ENCODE measurements at places on chromosomes 13 and 19.

- DNase-seq, result no peak
- 0 out of 2 replicates have a peak, but pooled peaks cover under 1% of the 10 kb centered on the region for H3K27me3 ChIP-seq
- peaks cover 12% of the 10 kb centered on the region for H3K36me3 ChIP-seq
- no peak overlapping the region for H3K27ac ChIP-seq
- H3K4me3 ChIP-seq, result no peak overlapping the region
Measured at GRCh38 chr19:868458-869244, 9.2 kb downstream of the CFD start.

DNA sequence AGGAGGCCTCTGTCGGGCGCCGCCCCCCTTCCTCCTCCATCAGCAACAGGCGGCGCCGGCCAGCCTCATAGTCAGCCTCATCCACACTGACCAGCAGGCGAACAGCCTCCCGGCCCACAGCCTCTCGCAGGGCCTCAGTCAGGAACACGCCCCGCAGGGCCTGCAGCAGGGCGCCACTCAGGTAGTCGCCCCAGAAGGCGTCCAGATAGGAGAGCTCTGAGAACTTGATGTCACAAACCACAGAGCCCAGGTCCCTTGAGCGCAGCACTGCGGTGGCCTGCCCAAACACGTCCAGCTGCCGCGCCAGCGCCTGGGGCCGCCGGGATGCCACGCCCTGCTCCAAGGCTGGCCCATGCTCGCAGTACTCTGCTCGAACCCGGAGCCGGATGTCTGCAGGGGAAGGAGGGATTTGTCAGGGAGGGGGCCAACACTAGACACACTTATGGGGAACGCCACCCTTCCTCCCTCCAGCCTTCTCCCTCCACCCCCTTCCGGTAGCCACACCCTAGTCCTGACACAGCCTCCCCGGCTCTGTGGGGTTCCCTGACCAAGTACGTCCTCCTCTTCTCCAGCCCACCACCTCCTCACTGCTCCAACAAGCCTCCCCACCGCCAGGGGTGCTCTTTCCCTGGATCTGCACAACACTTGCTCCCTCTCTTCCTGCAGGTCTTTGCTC, 17.9 kb downstream of the DEDD2 start:
- peaks cover 6% of the 10 kb centered on the region for H3K27me3 ChIP-seq
- H3K27ac ChIP-seq, result peak overlapping the region; percentile 0
- H3K4me1 ChIP-seq, result peaks cover 31% of the 10 kb centered on the region
- peak; percentile 54 for DNase-seq
- H3K36me3 ChIP-seq, result peaks cover 70% of the 10 kb centered on the region
- H3K4me3 ChIP-seq, result no peak overlapping the region

- DNase-seq, result peak; percentile 84
- no peak overlapping the region for H3K27ac ChIP-seq
- no peak overlapping the region for H3K4me3 ChIP-seq
- H3K27me3 ChIP-seq, result no peaks in the 10 kb centered on the region
Measured at GRCh38 chr19:19554074-19555023, 16.3 kb downstream of the CILP2 start.

DNA sequence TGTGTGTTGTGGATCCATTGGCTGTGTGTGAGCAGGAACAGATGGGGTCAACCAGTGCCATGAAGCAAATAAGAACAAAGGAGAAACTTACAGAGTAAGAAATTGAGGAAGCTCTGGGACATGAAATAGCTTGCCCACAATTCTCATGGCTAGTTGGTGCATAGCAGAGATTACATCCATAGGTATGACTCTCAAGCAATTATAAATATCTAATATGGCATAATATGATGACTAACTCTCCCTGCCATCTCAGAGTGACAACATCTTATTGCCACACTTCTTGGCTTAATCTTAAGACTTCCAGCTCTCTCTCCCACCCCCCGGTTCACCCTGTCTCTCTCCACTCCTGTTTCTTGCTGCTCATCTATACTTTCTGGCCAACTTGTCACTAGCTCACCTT, 53.3 kb downstream of the OXGR1 start:
- peaks cover 7% of the 10 kb centered on the region for H3K4me1 ChIP-seq
- H3K27ac ChIP-seq, result no peak overlapping the region
- H3K36me3 ChIP-seq, result no peaks in the 10 kb centered on the region
- no peaks in the 10 kb centered on the region for H3K27me3 ChIP-seq
- H3K4me3 ChIP-seq, result no peak overlapping the region

GRCh38 chr13:110539894-110540293, 21.6 kb downstream of the RAB20 start:
- H3K4me1 ChIP-seq, result peaks cover 8% of the 10 kb centered on the region
- no peak overlapping the region for H3K4me3 ChIP-seq
- H3K27ac ChIP-seq, result no peak overlapping the region
- DNase-seq, result no peak
- no peaks in the 10 kb centered on the region for H3K27me3 ChIP-seq

DNA sequence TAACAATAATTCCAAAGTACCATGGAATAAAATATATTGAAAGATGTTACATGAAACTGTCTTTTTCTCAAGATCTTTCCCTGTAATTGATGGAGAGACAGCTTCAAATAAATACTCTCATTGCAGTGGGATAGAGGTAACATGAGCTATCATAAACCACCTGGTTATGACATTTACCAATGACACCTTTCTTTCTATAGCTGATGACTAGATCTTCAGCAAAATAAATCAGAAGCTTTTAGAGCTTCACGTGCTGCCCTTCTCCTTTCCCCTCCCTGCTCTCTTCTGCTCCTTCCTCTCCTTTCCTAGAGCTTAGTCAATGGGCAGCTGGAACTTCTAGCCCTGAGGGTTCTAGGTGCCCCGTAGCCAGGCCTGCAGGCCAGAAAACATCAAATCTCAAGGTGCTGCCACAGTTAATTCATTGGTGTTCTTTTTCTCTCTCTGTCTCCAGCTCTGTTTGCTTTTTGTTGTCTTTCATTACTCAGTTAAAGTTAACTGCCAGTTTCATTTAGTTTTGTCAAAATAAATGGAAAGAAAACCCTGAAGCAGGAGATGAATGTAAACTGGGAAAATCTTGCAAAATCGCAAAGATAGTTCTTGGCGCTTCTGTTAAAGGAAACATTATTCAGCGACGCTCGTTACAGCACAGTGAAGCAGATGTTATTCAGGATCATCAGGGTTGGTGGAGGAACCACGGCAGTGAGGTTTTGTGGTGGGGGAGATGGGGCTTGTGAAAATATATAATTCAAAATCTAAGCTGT, 8.3 kb upstream of the METTL21C start:
- peaks cover 3% of the 10 kb centered on the region for H3K36me3 ChIP-seq
- no peaks in the 10 kb centered on the region for H3K27me3 ChIP-seq
- H3K4me1 ChIP-seq, result peaks cover 11% of the 10 kb centered on the region
- DNase-seq, result no peak

- H3K4me3 ChIP-seq, result no peak overlapping the region
- no peak for DNase-seq
- peaks cover 23% of the 10 kb centered on the region for H3K4me1 ChIP-seq
- H3K36me3 ChIP-seq, result 0 out of 2 replicates have a peak, but pooled peaks cover 2% of the 10 kb centered on the region
- H3K27ac ChIP-seq, result no peak overlapping the region
Measured at GRCh38 chr19:54024660-54025059, 33.2 kb downstream of the CACNG6 start.

GRCh38 chr13:105982219-105982930, 553.1 kb downstream of the EFNB2 start:
- H3K36me3 ChIP-seq, result peaks cover 8% of the 10 kb centered on the region
- H3K4me1 ChIP-seq, result peaks cover 11% of the 10 kb centered on the region
- peak; percentile 70 for DNase-seq

DNA sequence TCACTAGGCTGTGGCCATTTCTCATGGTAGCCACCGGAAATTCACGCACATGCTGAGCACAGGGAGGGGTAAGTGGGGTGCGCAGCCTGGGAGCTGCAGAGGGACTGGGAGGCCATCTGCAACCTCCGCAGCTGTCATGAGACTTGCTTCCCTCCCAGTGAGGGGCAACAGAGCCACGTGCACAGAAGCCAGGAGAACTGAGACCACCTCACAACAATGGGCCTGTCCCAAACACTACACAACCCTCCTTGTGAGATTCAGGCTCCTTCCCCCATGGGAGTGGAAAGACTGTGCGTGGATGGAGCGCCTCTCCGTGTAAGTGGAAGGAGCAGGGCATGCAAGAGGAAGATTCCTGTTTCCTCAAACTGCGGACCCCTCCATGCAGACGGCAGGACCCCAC, 8.8 kb downstream of the C3 start:
- H3K27me3 ChIP-seq, result peaks cover 40% of the 10 kb centered on the region
- peaks cover 13% of the 10 kb centered on the region for H3K4me1 ChIP-seq
- DNase-seq, result no peak
- H3K36me3 ChIP-seq, result no peaks in the 10 kb centered on the region
- H3K27ac ChIP-seq, result no peak overlapping the region

- H3K27me3 ChIP-seq, result peaks cover 80% of the 10 kb centered on the region
- peak overlapping the region; percentile 64 for H3K4me3 ChIP-seq
- H3K36me3 ChIP-seq, result no peaks in the 10 kb centered on the region
- H3K4me1 ChIP-seq, result peaks cover 17% of the 10 kb centered on the region
- peak; percentile 34 for DNase-seq
Measured at GRCh38 chr13:33017323-33017929, 1.2 kb downstream of the KL start.

- H3K4me3 ChIP-seq, result no peak overlapping the region
- H3K27ac ChIP-seq, result no peak overlapping the region
Measured at GRCh38 chr19:3008994-3009393, 20.1 kb downstream of the TLE2 start.

- H3K36me3 ChIP-seq, result peaks cover 79% of the 10 kb centered on the region
- H3K27me3 ChIP-seq, result no peaks in the 10 kb centered on the region
- no peak overlapping the region for H3K27ac ChIP-seq
- DNase-seq, result no peak
- no peaks in the 10 kb centered on the region for H3K4me1 ChIP-seq
- H3K4me3 ChIP-seq, result no peak overlapping the region
Measured at GRCh38 chr13:112855859-112856258, 113.2 kb upstream of the MCF2L start.

- no peaks in the 10 kb centered on the region for H3K27me3 ChIP-seq
- peak overlapping the region; percentile 97 for H3K27ac ChIP-seq
- no peak for DNase-seq
- H3K4me3 ChIP-seq, result peak overlapping the region; percentile 87
- H3K36me3 ChIP-seq, result peaks cover 9% of the 10 kb centered on the region
- H3K4me1 ChIP-seq, result peaks cover 12% of the 10 kb centered on the region
Measured at GRCh38 chr13:32314271-32315237, 609 bp downstream of the ZAR1L start.

- no peak overlapping the region for H3K4me3 ChIP-seq
- no peak for DNase-seq
- H3K27me3 ChIP-seq, result no peaks in the 10 kb centered on the region
- no peaks in the 10 kb centered on the region for H3K36me3 ChIP-seq
- peaks cover 7% of the 10 kb centered on the region for H3K4me1 ChIP-seq
Measured at GRCh38 chr13:77810878-77811277, 107.8 kb downstream of the EDNRB start.

- no peaks in the 10 kb centered on the region for H3K27me3 ChIP-seq
- no peak overlapping the region for H3K4me3 ChIP-seq
- DNase-seq, result no peak
- peaks cover 19% of the 10 kb centered on the region for H3K4me1 ChIP-seq
- peaks cover 4% of the 10 kb centered on the region for H3K36me3 ChIP-seq
Measured at GRCh38 chr13:40999416-40999815, 19.7 kb downstream of the ELF1 start.

DNA sequence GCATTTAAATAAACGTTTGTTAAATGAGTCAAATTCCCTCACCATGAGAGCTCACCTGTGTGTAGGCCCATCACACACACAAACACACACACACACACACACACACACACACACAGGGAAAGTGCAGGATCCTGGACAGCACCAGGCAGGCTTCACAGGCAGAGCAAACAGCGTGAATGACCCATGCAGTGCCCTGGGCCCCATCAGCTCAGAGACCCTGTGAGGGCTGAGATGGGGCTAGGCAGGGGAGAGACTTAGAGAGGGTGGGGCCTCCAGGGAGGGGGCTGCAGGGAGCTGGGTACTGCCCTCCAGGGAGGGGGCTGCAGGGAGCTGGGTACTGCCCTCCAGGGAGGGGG, 8.5 kb upstream of the CEACAM5 start:
- H3K36me3 ChIP-seq, result no peaks in the 10 kb centered on the region
- no peak for DNase-seq

DNA sequence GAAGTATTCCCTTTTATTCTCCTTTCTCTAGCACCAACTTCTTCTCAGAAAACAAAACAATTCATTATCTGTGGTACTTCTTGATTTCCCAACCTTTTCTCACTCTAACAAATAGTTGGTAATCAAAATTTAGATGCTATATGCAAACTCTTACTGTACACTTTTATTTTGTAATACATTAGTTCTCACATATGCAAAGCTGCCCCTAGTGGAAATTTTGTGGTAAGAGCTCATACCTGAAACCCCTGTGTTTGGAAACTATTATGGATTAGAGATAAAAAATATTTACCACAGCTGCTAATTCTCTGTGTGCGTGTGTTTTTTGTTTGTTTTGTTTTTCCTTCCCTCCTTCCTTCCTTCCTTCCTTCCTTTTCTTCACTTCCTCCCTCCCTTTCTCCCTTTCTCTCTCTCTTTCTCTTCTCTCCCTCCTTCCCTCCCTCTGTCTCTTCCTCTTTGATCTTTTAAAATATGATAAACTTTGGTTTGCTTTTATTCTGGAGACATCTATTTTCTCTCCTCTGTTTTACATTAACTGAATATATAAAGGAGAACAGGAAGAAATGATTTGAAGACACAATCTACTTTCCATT, 537.4 kb downstream of the SLITRK6 start:
- H3K27me3 ChIP-seq, result no peaks in the 10 kb centered on the region
- DNase-seq, result no peak
- H3K27ac ChIP-seq, result no peak overlapping the region
- no peaks in the 10 kb centered on the region for H3K36me3 ChIP-seq
- H3K4me1 ChIP-seq, result peaks cover 33% of the 10 kb centered on the region

DNA sequence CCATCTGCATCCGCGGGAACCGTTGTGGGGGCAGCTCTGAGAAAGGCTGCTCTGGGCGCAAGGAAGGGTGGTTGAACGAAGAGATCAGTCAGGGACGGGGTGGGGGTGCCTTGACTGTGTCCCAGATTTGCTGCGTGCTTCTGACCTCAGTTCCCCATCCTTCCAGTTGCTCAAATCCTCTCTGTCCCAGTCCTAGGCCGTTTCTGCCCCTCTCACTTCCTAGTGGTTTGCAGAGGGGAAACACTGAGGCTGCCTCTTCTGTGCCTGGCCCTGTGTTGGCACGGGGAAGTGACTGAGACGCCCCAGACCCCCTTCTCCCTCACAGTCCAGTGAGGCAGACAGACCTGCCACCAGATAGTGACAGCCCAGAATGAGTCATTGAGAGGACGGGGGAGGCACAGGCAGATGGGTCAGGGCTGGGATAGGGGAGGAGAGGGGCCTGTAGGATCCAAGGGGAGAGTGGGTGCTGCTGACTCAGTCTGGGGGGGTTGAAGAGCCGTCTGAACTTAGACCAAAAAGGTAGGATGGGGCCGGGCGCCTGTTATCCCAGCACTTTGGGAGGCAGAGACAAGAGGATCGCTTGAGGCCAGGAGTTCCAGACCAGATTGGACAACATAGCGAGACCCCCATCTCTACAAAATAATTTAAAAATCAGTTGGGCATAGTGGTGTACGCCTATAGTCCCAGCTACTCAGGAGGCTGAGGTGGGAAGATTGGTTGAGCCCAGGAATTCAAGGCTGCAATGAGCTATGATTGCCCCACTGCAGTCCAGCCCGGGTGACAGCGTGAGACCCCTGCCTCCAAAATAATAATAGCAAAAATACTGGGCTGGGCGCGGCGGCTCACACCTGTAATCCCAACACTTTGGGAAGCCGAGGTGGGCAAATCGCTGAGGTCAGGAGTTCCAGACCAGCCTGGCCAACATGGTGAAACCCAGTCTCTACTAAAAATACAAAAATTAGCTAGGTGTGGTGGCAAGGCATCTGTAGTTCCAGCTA, 26.5 kb downstream of the NUMBL start:
- H3K4me3 ChIP-seq, result peak overlapping the region; percentile 80

Data from WTC11 (cell line).